ENCODE measurements at places on chromosomes 3 and 15. TPM values are rescaled to one million over a fixed set of nuclear protein-coding genes. Genes with fewer than 3 reads are reported as not detected.

DNA sequence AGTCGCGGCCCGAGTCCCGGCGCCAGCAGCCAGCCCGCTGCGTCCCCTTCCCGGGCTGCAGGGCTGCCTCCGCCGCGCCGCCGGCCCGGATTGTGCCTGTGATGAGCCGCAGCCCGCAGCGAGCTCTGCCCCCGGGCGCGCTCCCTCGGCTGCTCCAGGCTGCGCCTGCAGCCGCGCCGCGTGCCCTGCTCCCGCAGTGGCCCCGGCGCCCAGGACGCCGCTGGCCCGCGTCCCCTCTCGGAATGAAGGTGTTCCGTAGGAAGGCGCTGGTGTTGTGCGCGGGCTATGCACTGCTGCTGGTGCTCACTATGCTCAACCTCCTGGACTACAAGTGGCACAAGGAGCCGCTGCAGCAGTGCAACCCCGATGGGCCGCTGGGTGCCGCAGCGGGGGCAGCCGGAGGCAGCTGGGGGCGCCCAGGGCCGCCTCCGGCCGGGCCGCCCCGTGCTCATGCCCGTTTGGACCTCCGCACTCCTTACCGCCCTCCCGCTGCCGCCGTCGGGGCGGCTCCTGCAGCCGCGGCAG, 1.2 kb downstream of the CHST2 start:
- peak; percentile 66 for DNase-seq
- peaks cover 2% of the 10 kb centered on the region for H3K36me3 ChIP-seq
- H3K27me3 ChIP-seq = peaks cover 2% of the 10 kb centered on the region
- peak overlapping the region; percentile 63 for H3K4me3 ChIP-seq
- H3K27ac ChIP-seq = no peak overlapping the region

- peaks cover 2% of the 10 kb centered on the region for H3K27me3 ChIP-seq
- no peaks in the 10 kb centered on the region for H3K36me3 ChIP-seq
- no peak overlapping the region for H3K27ac ChIP-seq
Observed at GRCh38 chr15:68631601-68632051, 52.8 kb downstream of the CORO2B start.

DNA sequence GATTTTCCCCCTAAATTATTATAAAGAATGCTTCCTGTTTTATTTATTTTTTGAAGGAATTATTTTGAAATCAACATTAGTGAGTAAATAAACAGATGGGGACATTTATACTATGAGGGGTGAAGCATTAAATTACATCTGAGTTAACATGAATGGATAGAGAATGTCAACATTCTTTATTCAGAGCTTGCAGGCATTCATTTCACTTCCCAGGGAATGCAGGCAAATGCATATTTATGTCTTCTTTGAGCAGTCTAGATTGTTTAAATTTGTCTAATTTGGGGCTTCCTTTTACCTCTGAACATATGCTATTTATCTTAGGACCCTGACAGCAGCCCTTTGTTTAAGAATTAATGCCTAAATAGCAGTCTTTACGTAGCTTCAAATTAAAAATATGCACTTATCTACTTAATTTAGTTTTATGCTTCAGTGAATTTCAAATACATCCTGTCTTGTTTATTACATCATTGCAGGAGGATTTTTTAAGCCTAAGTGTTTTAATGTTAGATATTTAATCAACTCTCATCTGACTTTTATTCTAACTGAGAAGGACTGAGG, 630.5 kb upstream of the LMCD1 start:
- H3K4me1 ChIP-seq = peaks cover 8% of the 10 kb centered on the region
- no peak overlapping the region for H3K4me3 ChIP-seq
- DNase-seq = no peak
- H3K27ac ChIP-seq = no peak overlapping the region

DNA sequence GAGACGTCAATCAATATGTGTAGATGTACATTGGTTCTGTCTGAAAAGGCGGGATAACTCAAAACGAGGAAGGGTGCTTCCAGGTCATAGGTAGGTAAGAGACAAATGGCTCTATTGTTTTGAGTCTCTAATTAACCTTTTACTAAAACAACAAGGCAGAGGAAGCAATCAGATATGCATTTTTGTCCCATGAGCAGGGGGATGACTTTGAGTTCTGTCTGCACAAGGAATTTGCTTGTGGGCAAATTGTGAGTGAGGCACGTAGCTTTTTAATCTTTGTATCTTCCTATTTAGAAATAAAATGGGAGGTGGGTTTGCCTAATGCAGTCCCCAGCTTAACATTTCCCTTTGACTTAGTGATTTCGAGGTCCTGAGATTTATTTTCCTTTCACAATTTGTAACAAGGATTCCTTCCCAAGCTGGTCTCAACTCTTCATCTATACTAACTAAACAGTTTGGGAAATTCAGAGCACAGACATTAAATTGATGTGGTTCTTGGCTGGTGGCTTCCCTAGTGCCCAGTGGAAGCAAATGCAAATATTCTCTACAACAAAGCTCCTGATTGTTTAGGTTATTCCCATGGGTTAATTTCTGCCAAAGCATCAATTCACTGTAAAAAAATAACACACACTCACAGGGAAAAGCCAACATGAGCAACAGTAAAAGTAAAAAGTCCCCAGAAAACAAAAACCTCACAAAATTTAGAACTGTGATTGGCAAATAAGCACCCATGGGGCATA, 738.8 kb upstream of the SGO1 start:
- no peaks in the 10 kb centered on the region for H3K4me1 ChIP-seq
- H3K27me3 ChIP-seq = no peaks in the 10 kb centered on the region
- H3K27ac ChIP-seq = no peak overlapping the region
- no peak overlapping the region for H3K4me3 ChIP-seq

- DNase-seq = peak; percentile 87
- H3K4me1 ChIP-seq = peaks cover 25% of the 10 kb centered on the region
- H3K27ac ChIP-seq = peak overlapping the region; percentile 96
- no peaks in the 10 kb centered on the region for H3K36me3 ChIP-seq
- H3K27me3 ChIP-seq = no peaks in the 10 kb centered on the region
Observed at GRCh38 chr3:125990253-125990970, 21.4 kb downstream of the ROPN1B start.

DNA sequence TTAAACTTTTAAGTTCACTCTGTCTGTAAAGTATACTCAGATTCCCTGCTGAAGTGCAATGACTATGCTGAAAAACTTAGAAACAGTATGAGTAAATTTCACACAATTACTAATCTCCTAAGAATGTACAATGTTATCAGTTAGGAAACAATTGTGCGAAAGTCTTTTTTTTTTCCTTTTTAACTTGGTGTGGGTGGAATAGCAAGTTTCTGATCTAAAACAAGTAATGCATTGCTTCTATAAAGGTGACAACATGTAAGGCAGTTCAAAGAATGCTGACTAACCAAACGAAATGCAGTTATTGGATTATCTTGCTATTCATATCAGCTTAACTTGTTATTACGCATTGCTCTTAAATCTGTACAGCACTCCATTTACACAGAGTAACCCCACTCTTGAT, 19.3 kb upstream of the SLC12A8 start:
- DNase-seq = no peak
- peaks cover 22% of the 10 kb centered on the region for H3K4me1 ChIP-seq
- peaks cover 45% of the 10 kb centered on the region for H3K36me3 ChIP-seq
- no peak overlapping the region for H3K4me3 ChIP-seq
- peak overlapping the region; percentile 82 for H3K27ac ChIP-seq

GRCh38 chr3:37993820-37994638, 3.4 kb downstream of the VILL start:
- H3K4me1 ChIP-seq = peaks cover 42% of the 10 kb centered on the region
- peaks cover 16% of the 10 kb centered on the region for H3K36me3 ChIP-seq
- DNase-seq = peak; percentile 86

GRCh38 chr3:177322881-177323280, 125.6 kb upstream of the TBL1XR1 start:
- H3K27me3 ChIP-seq = peaks cover 5% of the 10 kb centered on the region
- peaks cover 2% of the 10 kb centered on the region for H3K36me3 ChIP-seq
- no peak for DNase-seq
- peaks cover 23% of the 10 kb centered on the region for H3K4me1 ChIP-seq
- H3K4me3 ChIP-seq = no peak overlapping the region
- no peak overlapping the region for H3K27ac ChIP-seq

- H3K4me3 ChIP-seq = no peak overlapping the region
- H3K36me3 ChIP-seq = no peaks in the 10 kb centered on the region
- DNase-seq = no peak
- no peaks in the 10 kb centered on the region for H3K4me1 ChIP-seq
- peaks cover 9% of the 10 kb centered on the region for H3K27me3 ChIP-seq
Observed at GRCh38 chr15:39365873-39366272, 215.0 kb upstream of the THBS1 start.

GRCh38 chr15:67601073-67601472, 58.6 kb downstream of the MAP2K5 start:
- no peak overlapping the region for H3K4me3 ChIP-seq
- peaks cover 11% of the 10 kb centered on the region for H3K36me3 ChIP-seq
- DNase-seq = no peak
- H3K4me1 ChIP-seq = no peaks in the 10 kb centered on the region

DNA sequence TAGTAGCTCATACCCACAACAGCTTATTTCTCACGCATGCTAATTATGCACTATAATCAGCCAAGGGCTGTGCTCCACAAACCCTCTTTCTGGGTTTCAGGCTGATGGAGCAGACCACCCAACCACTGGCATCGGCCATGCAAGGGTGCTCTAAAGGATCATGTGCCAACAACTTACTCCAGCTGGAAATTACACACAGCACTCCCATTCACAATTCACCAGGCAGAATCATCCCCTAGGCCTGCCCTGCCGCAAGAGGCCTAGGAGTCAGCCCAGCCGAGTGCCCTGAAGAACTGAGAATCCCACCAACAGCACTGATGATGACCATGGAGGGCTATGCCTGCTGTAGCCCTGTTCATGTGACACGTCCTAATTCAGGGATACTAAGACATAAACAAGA, 216.2 kb upstream of the CHRNA7 start:
- no peak for DNase-seq
- no peak overlapping the region for H3K4me3 ChIP-seq
- H3K36me3 ChIP-seq = no peaks in the 10 kb centered on the region
- no peaks in the 10 kb centered on the region for H3K27me3 ChIP-seq
- H3K27ac ChIP-seq = no peak overlapping the region

- DNase-seq = no peak
- H3K36me3 ChIP-seq = peaks cover 60% of the 10 kb centered on the region
- H3K4me3 ChIP-seq = no peak overlapping the region
- no peak overlapping the region for H3K27ac ChIP-seq
- H3K27me3 ChIP-seq = no peaks in the 10 kb centered on the region
Observed at GRCh38 chr3:33001889-33002288, 50.4 kb downstream of the CCR4 start.

- H3K27me3 ChIP-seq = no peaks in the 10 kb centered on the region
- peaks cover 33% of the 10 kb centered on the region for H3K4me1 ChIP-seq
- DNase-seq = no peak
- H3K4me3 ChIP-seq = peak overlapping the region; percentile 75
- peaks cover 5% of the 10 kb centered on the region for H3K36me3 ChIP-seq
- peak overlapping the region; percentile 35 for H3K27ac ChIP-seq
Observed at GRCh38 chr15:77069521-77070121, 1.3 kb downstream of the TSPAN3 start.

DNA sequence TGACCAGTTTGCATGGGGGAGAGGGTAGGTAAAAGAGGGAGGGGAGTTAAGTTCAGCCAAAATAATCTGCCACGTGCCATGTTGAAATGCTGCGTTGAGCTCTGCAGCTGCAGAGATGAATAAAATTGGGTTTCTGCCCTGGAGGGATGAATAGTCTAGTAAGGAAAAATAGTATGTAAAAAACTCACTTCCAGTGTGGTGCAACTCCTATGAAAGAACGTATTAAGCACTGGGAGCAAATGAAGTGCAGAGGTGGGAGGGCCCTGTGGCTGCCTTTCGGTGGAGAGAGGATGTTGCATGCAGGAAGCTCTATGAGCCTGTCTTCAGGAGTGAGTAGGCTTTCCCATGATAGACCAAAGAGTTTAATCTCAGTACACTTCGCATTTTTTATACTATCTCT, 8.6 kb downstream of the CEP63 start:
- H3K27me3 ChIP-seq = no peaks in the 10 kb centered on the region
- peaks cover 53% of the 10 kb centered on the region for H3K4me1 ChIP-seq
- H3K36me3 ChIP-seq = peaks cover 42% of the 10 kb centered on the region
- no peak overlapping the region for H3K4me3 ChIP-seq

GRCh38 chr3:125634336-125634950, 39.1 kb upstream of the OSBPL11 start:
- H3K27ac ChIP-seq = no peak overlapping the region
- H3K4me3 ChIP-seq = no peak overlapping the region
- H3K36me3 ChIP-seq = no peaks in the 10 kb centered on the region
- peaks cover 14% of the 10 kb centered on the region for H3K27me3 ChIP-seq

DNA sequence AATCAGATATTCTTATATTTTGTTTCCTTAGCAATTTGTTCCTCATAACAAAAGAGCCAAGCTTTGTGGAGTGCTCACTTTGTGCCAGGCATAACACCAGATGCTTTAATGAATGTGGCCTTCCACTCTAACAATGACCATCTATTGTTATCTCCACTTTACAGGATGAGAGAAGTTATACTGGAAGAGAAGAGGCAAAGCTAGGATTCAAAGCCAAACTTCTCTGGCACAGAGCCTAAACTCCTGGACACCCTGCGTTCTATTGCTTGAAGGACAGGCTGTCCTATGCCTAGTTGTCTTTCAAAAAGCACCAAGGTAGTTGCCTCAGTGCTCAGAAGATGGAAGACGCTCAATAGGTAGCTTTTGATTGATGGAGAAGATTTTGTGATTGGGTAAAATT, 123.2 kb upstream of the FEZF2 start:
- H3K4me1 ChIP-seq = no peaks in the 10 kb centered on the region
- H3K27me3 ChIP-seq = no peaks in the 10 kb centered on the region
- no peak for DNase-seq
- no peak overlapping the region for H3K4me3 ChIP-seq

The ST3GAL6 gene
- not detected for total RNA-seq

The GATM gene
- 2.5 TPM for total RNA-seq

The REC114 gene
- total RNA-seq = not detected

The TSC22D2 gene
- total RNA-seq = 12.0 TPM

The PLSCR4 gene
- total RNA-seq = not detected

All from activated CD4-positive, alpha-beta T cell treated with anti-CD3 and anti-CD28 coated beads for 36 hours (primary cell).